ENCODE measurements at places on chromosomes 16 and 17.

- DNase-seq, result no peak
Observed at GRCh38 chr17:20142268-20142667, 133.1 kb downstream of the SPECC1 start.

DNA sequence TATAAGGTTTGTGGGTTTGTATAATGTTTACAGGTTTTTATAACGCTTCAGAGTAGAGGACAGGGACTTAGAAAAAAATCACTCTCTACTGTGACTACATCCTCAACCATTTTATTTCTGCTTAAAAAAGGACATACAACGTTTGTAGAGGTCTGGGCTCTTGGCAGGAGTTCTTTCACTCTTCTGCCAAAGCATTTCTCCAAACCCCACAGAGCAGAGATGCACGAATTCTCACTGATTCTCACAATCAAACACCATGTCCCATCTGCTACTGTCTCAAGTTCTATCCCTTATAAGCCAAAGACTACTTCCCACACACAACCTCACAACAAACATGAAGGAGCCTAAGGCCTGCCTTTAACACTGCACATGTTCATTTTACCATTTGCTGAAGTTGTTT is 7.0 kb upstream of the ANKFY1 start:
- DNase-seq, result no peak

GRCh38 chr16:21603928-21604327 is 4.6 kb downstream of the METTL9 start:
- no peak for DNase-seq

DNA sequence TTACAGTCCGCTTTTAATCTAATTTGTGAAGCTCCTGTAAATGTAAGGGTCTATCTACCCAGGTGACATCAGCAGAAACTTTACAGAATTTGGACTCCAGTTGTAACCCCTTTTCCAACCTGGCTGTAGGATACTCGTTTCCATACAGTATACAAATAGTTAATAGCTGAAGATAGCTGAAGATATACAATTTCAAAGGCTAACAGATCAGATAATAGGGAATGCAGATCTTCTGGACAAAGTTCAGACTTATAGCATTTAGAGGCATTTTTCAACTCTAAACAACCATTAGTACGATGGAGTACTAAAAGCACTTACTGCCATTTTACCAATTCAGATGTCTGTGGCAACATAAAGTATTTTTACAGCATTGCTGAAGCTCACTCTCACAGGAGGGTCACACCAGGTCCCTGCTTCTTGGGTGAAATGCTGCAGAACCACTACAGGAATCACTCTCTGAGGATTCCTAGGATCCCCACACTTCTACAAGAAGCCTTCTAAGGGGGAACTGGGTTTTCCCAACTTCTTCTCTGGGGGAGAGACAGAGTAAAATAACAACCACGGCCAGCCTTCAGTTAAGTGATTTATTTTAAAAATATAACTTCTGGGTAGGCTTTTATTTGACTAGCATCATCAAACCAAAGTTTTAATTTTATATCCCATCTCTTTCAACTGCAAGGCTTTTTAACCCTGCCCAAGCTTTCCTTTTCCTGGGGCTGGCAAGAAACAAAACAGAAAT is 2.9 kb downstream of the VEZF1 start:
- DNase-seq, result no peak

- no peak for DNase-seq
Observed at GRCh38 chr17:57279432-57279831, 23.1 kb downstream of the MSI2 start.

GRCh38 chr17:81209141-81209540 is 13.6 kb downstream of the CEP131 start:
- no peak for DNase-seq

GRCh38 chr16:1781758-1782407 is 488 bp downstream of the SPSB3 start:
- DNase-seq, result no peak
